Fibroblast of skin of right biceps (primary cell): ENCODE measurements at places on chromosomes 11 and 22.
A peak's percentile ranks its signal among the peaks of the same experiment; 100 is the strongest.

DNA sequence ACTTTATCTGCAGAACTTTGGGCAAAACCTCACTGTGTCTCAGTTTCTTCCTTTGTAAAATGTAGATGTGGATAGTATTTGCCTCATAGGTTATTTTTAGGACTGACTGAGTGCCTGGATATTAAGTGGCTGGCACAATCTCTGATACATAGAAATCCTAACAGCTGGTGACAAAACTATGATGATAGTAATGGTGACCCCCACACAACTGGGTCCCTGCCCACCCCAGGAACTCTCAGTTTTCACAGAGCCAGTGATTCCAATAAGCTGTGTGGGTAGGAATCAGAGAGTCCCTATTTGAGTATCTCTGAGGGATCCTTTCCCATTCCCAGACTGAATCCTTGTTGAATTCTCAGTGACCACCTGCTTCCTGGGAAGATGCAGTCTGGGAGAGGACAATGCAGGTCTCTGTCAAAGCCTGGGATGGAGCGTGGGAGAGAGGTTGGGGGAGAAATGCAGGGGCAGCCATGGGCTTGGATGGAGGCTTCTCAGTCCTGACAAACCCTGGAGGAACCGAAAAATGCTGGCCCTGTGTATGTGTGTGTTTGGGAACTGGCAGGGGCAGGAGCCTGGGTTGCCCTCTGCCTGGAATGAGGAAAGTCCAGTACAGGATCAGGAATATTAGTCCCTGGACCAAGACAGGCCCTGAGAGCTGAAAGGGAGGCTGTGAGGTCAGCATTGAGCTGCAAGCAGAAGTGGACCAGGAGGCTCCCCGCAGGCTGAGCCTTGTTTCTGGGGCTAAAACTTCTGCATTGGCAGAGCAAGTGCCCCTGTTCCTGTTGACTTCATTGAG lies 6.1 kb upstream of the P2RY6 start:
- no peak for DNase-seq

GRCh38 chr22:49521787-49522224 lies 305.9 kb downstream of the BRD1 start:
- no peak for DNase-seq

DNA sequence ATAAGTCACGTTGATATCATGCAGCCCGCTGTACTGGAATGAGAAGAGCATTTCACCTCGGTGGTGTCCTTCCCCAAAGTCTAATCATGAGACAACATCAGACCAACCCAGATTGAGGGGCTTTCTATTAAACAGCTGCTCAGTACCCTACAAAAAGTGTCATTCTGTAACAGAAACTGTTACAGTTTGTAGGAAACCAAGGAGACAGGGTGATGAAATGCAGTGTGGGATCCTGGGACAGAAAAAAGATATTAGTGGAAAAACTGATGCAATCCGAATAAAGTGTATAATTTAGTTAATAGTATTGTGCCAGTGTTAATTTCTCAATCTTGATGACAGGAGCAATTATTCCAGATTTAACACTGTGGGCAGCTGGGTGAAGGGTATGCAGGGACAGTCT lies 128.0 kb downstream of the MICAL2 start:
- no peak for DNase-seq

GRCh38 chr22:22386602-22387385 lies 121.7 kb downstream of the ZNF280B start:
- no peak for DNase-seq

DNA sequence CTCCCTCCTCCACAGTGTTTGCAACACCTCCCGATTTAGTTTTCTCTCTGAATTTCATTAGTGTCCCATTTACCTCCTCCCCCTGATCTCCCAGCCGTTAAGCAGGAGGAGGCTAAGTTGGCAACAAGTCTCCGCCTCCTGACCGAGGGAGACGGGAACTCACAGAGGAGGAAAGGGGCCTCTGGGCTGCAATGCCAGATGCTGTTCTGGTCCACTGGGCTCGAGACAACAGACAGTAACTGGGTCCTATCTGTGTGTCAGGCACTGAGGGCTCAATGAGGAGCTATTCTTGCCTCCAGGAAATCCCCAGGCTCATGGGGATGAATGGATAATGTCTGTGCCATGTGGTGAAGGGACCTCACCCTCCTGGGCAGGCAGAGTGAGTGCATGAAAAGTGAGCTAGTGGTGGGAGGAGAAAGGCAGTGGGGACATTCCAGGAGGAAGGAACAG lies 228.1 kb downstream of the TENM4 start:
- DNase-seq, result no peak

- peak; percentile 69 for DNase-seq
These were observed 8.3 kb downstream of the LGR4 start for GRCh38 chr11:27464289-27464696.

DNA sequence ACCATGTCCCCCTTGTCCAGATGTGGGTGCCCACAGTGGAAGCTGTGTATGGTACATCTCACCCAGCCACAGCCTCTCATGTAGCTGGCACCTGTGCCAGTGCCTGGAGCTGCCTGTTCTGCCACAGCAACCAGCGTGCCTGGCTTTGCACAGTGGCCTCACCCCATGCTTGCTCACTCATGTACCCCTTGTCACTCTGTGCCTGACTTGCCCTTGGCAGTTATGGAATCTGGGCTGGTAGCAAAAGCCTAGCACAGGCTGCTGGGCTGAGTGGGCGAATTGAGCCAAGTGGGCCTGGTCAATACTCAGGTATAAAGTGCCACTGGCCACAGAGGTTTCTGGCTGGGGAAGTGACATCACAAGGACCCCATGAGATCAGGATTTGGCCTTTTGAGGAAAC lies 264.2 kb downstream of the INSC start:
- no peak for DNase-seq

- DNase-seq, result no peak
These were observed 13.2 kb downstream of the IFITM10 start for GRCh38 chr11:1737080-1737757.

GRCh38 chr22:27533105-27533745 lies 268.3 kb downstream of the MN1 start:
- DNase-seq, result no peak

DNA sequence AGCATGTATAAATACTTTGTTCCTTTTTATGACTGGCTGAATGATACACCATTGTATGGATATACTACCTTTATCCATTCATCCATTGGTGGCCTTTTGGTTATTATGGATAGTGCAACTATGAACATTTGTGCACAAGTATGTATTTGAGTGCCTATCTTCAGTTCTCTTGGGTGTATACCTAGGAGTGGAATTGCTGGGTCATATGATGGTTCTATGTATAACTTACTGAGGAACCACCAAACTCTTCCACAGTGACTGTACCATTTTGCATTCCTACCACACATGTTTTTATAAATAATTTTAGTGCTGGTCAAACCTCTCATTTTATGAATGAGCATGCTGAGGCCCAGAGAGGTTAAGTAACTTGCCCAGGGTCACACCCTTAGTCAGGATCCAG lies 3.8 kb upstream of the PATZ1 start:
- no peak for DNase-seq

- peak; percentile 52 for DNase-seq
These were observed 270.5 kb upstream of the SORL1-AS1 start for GRCh38 chr11:121723246-121723741.

DNA sequence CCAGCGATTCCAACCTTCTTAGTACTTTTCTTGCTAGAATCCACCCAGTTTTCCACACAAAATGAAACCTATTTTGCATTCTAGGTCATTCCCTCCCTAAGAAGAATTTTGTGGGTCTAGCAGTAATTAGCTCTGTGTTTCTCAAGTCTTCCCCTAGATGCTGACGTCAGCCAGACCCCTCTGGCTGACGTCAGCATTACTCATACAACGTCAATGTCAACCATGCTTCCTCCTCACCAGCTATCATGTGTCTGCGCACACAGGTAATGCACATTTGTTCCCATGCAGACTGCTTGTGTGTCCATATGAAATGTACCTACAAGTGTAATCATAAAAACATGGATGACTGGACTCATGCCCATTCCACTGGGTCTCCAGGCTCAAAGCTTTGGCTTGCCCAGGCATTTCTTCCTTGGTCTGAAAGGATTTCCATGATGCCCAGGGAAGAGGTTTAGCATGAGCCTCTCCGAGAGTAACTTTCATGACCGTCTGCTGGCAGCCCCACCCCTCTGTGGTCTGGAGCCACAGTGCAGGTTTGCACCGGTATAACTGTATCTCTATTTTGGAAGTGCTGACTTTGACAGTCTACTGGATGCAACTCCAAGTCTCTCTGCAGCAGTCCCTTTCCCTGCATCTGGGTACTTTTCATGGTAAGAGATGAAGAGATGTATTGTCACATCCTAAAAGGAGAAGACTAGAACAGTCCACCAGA lies 58.6 kb downstream of the DSCAML1 start:
- no peak for DNase-seq

- DNase-seq, result peak; percentile 40
These were observed 69.9 kb upstream of the RTL6 start for GRCh38 chr22:44567846-44568493.

DNA sequence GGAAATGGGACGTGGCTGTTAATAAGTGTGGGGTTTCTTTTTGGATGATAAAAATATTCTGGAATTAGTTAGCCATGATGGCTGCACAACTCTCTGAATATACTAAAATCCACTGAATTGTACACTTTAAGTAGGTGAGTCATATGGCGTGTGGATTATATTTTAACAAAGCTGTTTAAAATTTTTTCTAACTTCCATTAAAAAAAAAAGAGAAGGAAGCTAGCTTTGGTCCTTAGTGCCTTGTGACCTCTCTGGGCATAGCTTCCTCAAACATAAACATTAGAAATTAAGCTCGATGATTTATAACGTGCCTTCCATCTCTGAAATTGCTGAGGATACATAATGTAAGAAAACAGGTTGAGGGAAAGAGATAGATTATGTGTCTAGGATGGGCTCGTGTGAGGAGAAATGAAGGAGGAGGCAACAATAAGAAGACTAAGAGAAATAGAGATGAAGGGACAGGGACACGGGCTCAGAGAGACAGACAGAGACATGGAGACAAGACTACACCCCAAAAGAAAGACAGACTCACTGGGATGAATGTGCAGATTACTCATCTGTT lies 20.0 kb downstream of the IRAG1 start:
- DNase-seq, result no peak

DNA sequence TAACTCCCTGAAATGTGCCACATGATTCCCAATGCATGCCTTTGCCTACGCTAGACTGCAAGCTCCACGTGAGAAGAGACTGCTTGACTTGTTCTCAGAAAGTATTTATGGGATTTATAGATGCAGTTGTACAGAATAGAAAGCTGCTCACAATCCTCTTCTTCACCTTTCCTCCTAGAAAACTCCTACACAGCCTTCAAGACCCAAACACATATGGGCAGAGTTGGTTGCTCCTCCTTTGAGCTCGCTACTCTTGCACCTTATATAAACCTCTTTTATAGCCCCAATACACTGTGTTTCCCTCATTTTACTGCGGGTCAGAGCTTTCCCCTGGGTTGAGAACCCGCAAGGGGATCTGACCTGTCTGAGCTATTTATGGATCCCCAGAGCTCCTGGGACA lies 16.4 kb downstream of the C1QTNF6 start:
- no peak for DNase-seq

DNA sequence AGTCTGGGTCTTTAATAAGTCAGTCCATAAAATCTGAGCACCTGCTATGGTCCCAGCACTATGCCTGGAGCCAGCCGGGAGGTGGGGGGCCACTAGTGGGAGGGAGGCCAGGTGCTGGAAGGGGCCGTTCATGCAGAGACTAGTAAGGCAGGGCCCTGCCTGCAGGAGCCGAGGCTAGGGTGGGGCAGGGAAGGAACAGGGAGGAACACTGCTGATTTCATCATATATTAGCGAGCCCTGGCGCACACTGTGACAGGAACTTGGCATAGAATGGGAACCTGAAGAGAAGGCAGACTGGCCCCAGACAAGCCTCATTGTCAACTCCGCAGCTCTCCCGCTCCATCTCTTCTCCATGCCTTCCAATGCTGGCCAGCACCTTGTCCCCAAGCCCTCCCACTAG lies 7.1 kb downstream of the VSIG10L2 start:
- DNase-seq, result no peak

DNA sequence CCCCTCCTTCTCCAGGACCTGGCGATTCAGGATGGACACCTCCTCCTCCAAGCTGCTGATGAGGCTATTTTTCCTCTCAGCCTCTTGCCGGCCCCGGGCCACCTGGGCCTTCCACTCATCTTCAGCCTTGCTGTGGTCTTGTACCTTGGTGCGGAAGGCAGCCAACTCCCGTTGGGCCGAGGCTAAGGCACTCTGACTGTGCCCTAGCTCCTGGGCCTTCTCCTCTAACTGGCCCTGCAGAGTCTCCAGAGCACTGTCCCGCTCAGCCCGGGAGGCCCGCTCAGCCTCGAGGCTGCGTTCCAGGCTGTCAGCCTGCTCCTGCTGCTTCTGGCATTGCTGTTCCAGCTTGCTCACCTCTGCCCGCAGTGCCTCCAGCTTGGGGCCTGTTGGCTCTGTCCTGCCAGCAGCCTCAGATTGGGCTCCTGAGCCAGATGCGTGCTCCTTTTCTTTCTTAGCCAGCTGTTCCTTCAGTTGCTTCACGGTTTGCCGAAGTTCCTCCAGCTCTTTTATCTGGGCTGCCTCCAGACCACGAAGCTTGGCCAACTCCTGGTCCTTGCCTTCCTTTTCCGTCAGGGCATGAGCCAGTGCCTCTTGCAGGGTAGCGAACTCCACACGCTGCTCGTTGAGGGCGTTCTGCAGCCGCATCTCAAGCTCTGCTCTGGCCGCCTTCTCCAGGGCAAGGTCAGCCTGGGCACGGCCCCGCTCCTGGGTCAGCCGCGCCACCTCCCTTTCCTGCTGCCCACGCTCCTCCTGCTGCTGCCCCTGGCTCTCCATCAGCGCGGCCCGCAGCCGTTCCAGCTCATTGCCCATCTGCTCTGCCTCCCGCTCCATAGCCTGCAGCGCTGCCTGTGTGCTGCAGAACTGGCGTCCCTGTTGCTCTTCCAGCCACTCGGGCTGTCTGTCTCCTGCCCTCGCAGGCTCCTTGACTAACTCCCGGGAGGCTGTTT lies 15.3 kb downstream of the IL18BP start:
- no peak for DNase-seq

DNA sequence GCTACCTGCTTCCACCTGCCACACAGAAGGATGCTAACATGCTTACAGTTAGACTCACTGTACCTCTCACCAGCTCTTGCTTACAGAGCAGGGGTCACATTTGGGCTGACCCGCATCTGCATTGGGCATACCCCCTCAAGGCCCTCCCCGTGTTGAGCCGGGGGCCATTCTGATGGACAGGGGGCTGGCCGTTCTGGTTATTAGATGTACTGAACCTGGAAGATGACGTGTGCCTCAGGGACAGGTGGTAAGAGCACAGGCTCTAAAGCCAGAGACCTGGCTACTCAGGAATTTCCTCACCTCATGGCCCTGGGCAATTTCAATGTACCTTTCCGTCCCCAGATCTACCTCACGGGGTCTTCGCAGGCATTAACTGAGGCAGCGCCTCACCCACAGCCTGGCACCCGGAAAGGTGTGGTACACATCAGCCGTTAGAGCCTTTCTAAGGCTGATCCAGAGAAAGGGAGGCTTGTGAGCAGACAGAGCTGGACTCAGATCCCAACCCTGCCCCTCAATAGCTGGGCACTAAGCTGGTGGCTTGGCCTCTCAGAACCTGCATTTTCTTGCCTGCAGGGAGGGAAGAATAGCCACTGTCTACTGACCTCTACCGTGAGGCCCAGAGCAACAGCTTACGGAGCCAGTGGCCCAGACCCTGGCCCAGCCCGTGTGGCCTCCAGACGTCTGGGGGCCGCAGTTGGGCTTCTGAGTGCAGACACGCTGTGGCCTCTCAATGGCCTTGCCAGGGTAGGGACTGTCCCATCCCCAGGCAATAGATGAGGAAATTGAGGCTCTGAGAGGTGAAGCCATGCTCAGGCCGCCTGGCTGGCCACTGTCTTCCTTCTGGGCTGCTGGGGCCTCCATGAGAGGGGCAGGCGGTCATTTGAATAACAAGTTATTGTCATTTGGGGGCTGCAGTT lies 100.6 kb downstream of the MORC2 start:
- DNase-seq, result no peak

- no peak for DNase-seq
These were observed 98.4 kb upstream of the B3GAT1 start for GRCh38 chr11:134510233-134511040.
